ENCODE measurements at places on chromosomes 2 and 18.

DNA sequence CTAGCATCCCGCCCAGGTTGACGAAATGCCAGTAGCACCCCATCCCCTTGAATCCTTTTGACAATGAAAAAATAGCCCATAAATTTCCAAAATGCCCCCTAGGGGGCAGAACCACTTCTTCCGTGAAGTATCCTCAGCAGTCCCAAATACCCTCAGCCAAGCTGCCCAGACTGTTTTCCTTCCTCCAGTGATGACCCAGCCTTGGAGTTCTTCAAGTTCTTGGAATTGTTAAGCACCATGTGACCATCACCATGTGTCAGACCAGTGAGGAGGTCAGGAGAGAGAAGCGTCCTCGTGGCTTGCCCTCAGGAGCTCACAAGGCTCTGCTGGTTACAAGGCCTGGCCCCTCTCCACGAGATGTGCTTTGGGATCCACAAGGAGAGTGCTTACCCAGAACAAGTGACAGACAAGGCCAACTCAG is 1.4 kb upstream of the SLC23A3 start:
- peak; percentile 37 for DNase-seq

DNA sequence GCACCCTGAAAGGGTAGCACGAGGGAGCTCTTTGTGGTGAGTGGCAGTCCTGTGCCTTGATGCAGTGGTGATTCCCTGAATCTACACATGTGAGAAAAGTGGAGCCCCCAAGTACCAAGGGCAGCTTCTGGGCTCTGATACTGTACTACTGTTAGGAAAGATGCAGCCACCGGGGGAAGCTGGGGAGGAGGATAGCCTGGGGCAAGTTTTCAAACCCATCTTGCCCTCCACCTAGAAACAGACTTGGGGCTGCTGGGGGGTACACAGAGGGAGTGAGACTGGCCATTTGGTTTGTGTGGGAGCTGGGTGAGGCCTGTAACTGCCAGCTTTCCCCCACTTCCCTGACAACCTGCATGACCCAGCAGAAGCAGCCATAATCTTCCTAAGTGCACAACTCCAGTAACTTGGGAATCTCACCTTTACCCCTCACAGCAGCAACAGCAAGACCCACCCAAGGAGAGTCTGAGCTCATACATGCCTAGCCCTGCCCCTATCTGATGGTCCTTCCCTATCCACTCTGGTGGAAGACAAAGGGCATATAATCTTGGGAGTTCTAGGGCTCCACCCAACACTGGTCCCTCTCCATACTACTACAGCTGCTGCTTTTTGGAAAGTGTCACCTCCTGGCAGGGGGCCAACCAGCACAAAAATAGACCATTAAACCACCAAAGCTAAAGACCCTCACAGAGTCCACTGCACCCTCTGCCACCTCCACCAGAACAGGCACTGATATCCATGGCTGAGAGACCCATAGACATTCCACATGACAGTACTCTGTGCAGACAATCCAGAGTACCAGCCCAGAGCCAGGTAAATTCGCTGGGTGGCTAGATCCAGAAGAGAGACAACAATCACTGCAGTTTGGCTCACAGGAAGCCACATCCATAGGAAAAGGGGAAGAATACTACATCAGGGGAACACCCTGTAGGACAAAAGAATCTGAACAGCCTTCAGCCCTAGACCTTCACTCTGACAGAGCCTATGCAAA is 8.2 kb downstream of the MALL start:
- no peak for DNase-seq

DNA sequence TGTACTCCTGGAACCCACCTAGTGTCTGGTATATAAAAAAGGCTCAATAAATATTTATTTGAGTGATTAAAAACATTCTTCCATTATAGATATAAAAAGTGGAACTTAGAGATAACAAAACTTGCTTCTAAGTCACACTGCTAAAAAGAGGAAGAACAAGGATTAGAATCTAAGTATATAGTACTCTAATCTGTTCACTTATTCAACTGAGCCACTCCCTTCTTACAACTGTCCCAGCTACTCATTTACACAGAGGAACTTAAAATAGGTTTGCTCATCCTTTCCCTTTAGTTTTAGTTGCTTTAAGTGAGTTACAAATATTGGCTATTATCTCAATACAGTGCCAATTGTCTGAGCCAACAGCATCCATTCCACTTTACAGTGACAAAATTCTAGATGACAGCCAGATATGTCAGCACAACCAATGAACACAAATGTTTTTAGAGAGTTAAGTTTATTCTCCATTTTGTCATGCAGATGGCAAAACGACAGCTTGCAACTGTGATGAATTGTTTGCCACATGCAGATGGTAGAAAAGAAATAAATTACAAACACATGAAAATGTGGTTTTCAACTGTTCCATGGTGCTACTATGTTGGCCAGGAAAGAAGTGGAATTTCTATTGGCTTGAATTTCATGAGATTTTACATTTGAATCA is 280.7 kb upstream of the ZC3H15 start:
- DNase-seq, result no peak

GRCh38 chr2:33603416-33603815 is 4.3 kb upstream of the FAM98A start:
- DNase-seq, result no peak

DNA sequence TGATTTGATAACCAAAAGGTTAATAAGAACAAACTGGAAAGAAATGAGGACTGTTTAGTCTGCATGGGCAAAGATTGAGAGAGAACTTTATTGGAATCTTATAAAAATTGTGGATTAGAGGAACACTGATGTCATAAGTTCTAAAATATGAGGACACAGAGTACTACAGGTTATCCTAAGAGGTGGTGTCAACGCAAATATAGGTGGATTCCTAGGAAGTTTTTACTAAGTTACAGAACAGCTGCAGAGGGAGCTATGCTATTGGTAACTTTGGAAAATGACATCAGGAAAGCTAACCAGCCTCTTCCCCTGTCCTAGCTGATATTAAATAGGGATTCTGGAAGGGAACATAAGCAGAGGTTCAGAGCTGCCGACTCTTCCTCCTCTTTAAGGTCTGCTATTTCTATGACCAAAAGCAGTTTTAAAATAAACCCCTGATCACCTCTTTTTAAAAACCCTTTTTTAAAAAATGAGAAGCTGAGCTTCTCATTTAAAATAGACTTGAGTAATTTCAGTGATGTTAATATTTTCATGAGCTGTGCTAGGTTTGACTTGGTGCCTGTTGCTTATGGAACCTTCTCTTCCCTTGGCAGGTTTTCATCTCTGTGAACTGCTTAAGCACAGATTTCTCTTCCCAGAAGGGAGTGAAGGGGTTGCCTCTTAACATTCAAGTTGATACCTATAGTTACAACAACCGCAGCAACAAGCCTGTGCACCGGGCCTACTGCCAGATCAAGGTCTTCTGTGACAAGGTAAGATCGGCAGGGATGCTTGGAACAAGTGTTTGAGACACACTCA is 34.2 kb downstream of the GRHL1 start:
- no peak for DNase-seq

DNA sequence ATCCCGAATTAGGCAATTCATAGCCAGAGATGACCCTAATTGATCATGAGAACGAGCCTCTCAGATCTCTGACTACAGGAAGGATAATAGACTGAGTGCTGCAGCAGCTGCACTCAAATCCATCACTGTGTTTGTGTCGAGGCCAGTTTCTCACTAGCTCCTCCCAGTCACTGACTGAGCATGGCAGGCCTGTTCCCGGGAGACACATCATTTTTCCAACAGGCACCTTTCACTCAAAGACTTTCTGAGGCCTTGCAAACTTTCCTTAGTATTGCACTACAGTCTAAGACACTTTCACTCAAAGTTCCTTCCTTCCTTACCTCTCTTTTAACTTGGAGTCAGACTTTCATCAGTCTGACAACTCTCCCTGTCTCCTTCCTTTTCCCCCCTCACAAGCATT is 13.7 kb downstream of the SOS1 start:
- no peak for DNase-seq

DNA sequence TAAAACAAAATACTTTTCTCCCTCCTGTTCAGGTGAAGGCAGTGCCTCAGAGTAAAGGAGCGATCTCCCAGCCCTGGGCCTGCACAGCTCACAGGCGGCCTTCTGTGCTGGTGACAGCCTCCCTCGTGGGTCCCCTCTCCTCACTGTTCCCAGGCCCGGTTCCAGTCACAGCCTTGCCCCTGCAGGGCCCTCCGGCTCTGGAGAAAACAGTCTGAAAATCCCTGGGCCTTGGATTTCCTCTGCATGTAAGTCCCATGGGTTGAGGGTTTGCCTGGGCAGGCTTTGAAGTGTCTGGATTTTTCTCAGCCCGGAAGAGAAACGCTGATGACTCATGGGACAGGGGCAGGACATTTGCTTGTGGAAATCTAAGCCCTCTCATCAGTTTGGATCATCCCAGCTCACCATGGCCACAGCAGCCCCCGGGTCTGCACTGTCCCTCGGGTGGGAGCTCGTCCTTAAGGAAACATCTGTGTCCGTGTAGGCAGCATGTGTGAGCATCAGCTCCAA is 186.1 kb upstream of the RAB12 start:
- DNase-seq, result peak; percentile 58

DNA sequence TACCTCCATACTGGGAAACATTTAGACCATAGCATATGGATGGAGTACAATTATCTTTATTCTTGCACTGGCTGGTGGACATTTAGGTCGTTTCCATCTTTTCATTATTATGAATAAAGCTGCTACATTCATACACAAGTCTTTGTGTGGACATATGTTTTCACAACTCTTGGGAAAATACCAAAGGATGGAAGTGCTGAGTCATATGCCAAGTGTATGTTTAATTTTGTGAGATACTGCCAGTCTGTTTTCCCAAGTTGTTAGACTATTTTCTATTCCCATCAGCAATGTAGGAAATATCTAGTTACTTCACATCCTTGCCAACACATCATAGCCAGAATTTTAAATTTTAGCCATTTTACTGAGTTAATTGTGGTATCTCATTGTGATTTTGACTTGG is 91.5 kb downstream of the GALNT13 start:
- DNase-seq, result no peak

DNA sequence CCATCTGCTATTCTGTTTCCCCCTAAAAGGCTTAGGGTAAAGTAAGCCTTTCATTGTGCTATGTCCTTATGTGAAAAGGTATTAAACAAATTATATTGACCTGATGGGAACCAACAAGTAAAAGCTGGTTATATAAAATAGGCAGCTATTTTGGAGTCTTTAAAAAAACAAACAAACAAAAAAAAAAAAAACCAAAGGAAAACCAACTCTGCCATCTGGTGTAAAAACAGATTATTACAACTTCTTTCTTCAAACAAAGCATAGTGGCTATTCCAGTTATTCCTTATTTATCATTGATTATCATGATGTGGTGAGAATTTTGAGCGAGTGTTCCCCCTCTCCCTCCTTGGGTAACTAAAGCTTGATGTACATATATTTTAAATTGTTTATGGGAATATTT is 122.3 kb upstream of the FHL2 start:
- peak; percentile 49 for DNase-seq

- no peak for DNase-seq
Observed at GRCh38 chr2:167420211-167420610, 531.9 kb downstream of the XIRP2 start.

GRCh38 chr2:61452392-61452791 is 18.5 kb downstream of the USP34 start:
- no peak for DNase-seq

DNA sequence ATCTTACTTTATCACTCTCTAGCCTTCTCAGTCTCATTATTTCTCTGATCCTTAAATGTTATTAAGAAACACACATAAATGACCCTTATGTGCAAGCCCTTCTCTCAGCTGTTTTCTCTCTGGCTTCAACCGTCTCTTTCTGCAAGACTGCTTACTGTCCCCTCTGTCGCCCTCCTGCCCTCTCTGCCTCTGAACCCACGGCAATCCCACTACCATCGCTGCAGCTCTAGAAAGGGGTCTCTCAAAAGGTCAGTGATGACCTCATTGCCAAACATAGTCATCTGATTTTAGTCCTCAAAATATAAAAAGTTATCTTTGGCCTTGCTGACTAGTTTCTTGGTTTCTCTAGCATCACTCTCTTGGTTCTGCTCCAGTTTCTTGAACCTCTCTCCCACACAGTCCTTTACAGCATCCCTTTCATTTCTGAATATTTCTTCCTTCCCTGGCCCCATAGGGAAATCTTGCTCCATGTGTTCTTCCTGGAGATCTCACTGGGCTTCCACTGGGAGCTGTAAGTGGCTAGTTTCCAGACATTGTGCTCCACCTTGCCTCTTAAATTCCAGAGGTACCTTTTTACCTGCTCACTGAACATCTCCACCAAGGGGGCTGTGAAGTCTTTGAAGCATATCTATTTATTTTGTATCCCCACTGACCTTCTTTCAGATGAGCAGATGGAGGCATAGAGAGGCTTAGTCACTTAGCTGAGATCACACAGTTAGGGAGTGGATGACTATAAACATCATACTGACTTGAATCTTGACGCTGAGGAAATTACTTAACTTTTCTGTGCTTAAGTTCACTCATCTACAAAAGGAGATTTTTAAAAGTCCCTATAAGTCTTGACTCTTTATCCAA is 96.2 kb downstream of the PDE1A start:
- no peak for DNase-seq

DNA sequence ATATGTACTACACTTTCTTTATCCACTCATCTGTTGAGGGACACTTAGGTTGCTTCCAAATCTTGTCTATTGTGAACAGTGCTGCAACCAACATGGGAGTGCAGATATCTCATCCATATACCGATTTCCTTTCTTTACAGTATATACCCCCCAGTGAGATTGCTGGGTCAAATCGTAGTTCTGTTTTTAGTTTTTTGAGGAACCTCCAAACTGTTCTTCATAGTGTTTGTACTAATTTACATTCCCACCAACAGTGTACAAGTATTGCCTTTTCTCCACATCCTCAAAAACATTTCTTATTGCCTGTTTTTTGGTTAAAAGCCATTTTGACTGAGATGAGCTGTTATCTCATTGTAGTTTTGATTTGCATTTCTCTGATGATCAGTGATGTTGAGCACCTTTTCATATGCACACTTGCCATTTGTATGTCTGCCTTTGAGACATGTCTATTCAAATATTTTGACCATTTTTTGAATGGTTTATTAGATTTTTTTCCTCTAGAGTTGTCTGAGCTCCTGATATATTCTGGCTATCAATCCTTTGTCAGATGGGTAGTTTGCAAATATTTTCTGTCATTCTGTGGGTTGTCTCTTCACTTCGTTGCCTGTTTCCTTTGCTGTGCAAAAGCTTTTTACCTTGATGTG is 12.2 kb downstream of the PLEK start:
- no peak for DNase-seq

- no peak for DNase-seq
Observed at GRCh38 chr2:54601339-54601738, 122.1 kb upstream of the EML6 start.

GRCh38 chr2:111168528-111169239 is 48.0 kb downstream of the BCL2L11 start:
- DNase-seq, result peak; percentile 87

- DNase-seq, result no peak
Observed at GRCh38 chr18:54828986-54829385, 709 bp downstream of the RAB27B start.

Measured in RWPE1 (cell line).